Muscle of leg (tissue), 16 donors: ENCODE measurements at places on chromosomes 2 and 18. TPM values are rescaled to one million over a fixed set of nuclear protein-coding genes. Genes with fewer than 3 reads are reported as not detected.
A peak's percentile ranks its signal among the peaks of the same experiment; 100 is the strongest.

GRCh38 chr2:136362676-136363390 lies 244.9 kb upstream of the CXCR4 start:
- no peak for DNase-seq
- H3K36me3 ChIP-seq = no peaks in the 10 kb centered on the region
- H3K4me3 ChIP-seq = no peak overlapping the region
- no peak overlapping the region for H3K27ac ChIP-seq
- H3K4me1 ChIP-seq = no peaks in the 10 kb centered on the region
- peaks cover 2% of the 10 kb centered on the region for H3K27me3 ChIP-seq

The ZBTB7C gene
- 3.2 TPM for total RNA-seq

The CROCC2 gene
- 0.04 TPM for total RNA-seq

The PCARE gene
- 0.09 TPM for total RNA-seq

DNA sequence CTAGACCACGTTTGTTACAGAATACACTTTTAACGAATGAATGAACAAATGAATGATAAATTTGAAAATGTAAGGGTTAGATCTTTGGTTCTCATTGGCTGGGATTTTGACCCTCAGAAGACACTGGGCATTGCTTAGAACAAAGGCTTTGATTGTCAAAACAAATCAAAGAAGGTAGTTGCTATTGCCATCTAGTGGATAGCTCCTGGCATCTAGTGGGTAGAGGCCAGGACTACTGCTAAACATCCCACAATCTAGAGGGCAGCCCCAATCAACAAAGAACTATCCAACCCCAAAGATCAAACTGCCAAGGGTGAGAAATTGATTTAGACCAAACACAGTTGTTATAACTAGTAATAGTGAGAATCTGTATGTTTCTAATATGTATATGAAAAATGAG lies 552.3 kb downstream of the KCNJ3 start:
- H3K4me3 ChIP-seq = no peak overlapping the region
- no peak overlapping the region for H3K27ac ChIP-seq
- DNase-seq = peak; percentile 4
- no peaks in the 10 kb centered on the region for H3K36me3 ChIP-seq

The NT5C1B gene
- not detected for total RNA-seq

GRCh38 chr2:191122638-191123294 lies 28.0 kb downstream of the STAT4 start:
- H3K27ac ChIP-seq = no peak overlapping the region
- no peaks in the 10 kb centered on the region for H3K4me1 ChIP-seq
- H3K27me3 ChIP-seq = no peaks in the 10 kb centered on the region
- no peaks in the 10 kb centered on the region for H3K36me3 ChIP-seq

DNA sequence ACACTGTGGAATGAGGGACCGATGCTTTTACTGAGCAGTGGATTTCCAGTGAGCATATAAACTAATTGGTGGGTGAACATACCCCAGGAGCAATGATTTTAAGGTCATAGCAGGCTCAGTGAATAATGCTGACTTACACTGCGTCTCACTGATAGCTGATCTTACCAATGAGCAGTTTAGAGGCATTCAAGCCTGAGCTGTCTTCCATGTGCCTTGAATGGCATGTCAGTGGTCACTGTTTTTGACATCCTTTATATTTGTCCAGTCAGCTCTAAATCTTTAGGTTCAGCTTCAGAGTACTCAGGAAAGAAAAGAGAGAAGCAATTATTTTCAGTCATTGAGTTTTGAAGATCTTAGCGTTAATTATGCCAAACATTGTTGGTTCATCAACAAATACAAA lies 88.3 kb downstream of the CAMKMT start:
- H3K4me1 ChIP-seq = no peaks in the 10 kb centered on the region
- no peaks in the 10 kb centered on the region for H3K27me3 ChIP-seq
- H3K4me3 ChIP-seq = no peak overlapping the region
- DNase-seq = no peak
- no peaks in the 10 kb centered on the region for H3K36me3 ChIP-seq
- H3K27ac ChIP-seq = no peak overlapping the region

The SAG gene
- 0.18 TPM for total RNA-seq

The FAM237A gene
- total RNA-seq = not detected

GRCh38 chr18:58058720-58059119 lies 14.7 kb downstream of the NEDD4L start:
- H3K4me1 ChIP-seq = peaks cover 6% of the 10 kb centered on the region
- no peak for DNase-seq
- no peaks in the 10 kb centered on the region for H3K36me3 ChIP-seq
- no peaks in the 10 kb centered on the region for H3K27me3 ChIP-seq

The UGT1A5 gene
- total RNA-seq = not detected

The ZSWIM2 gene
- total RNA-seq = not detected

DNA sequence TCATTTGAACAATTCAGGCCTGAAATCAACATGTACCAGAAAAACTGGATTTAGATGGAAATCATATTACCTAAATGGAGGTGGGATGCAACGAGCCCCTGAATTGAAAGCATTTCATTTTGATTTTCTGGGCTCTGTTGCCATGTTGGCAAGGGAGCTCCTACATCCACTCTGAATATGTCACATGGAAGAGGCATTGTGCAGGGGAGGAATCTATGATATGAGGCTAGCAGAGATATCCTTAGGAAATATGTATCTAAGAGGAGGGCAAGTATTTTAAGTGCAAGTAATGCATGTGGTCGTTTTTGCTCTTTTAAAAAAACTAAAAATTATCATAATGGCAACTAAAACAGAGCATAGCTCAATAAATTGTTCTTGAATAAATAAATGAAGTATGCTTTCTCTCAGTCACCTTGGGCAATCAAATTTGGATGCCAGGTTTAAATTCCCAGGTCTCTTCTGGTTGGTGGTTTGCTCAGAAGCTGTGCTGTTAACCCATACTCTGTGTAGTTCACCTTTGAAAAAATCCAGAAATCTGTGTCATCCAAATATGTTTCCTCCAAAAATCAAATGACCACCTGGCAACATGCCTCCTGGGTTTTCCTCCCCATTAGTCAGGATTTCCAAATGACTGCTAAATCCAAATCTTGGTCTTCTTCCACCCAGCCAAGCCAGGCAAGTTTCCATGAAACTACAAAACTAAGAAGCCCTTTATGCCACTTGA lies 6.5 kb upstream of the LGALSL start:
- H3K4me1 ChIP-seq = no peaks in the 10 kb centered on the region
- H3K27ac ChIP-seq = no peak overlapping the region
- no peak overlapping the region for H3K4me3 ChIP-seq
- DNase-seq = no peak
- no peaks in the 10 kb centered on the region for H3K36me3 ChIP-seq

DNA sequence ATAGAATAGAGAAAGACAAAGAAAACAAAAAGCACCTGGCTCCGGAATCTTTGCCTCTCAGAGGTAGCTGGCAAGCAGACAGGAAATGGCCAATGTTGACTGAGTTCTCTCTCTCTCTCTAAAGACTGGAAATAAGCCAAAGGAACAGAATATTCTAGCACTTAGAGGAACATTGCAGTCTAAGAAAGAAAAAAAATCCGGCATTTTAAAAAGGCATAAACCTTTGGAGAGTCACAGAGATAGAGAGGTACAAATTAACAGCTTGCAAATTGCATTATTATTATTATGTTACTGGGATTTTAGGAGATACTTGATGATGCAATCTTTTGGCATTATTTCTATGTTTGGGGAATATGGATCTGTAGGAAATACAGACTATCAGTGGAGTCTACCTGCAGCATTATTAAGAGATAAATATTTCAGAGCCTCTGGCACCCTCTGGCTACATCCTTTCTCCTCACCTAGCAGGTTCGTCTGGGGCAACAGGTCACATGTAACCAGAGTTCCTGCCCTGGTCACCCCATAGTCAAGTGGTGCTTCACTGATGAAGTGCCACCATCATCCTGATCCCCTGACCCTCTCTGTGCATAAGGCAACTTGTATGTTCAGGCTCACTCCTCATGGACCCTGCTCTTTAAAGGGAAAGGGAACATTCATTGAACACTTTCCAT lies 318.9 kb upstream of the ACVR2A start:
- H3K4me1 ChIP-seq = no peaks in the 10 kb centered on the region
- no peak overlapping the region for H3K4me3 ChIP-seq
- no peak overlapping the region for H3K27ac ChIP-seq
- no peak for DNase-seq

DNA sequence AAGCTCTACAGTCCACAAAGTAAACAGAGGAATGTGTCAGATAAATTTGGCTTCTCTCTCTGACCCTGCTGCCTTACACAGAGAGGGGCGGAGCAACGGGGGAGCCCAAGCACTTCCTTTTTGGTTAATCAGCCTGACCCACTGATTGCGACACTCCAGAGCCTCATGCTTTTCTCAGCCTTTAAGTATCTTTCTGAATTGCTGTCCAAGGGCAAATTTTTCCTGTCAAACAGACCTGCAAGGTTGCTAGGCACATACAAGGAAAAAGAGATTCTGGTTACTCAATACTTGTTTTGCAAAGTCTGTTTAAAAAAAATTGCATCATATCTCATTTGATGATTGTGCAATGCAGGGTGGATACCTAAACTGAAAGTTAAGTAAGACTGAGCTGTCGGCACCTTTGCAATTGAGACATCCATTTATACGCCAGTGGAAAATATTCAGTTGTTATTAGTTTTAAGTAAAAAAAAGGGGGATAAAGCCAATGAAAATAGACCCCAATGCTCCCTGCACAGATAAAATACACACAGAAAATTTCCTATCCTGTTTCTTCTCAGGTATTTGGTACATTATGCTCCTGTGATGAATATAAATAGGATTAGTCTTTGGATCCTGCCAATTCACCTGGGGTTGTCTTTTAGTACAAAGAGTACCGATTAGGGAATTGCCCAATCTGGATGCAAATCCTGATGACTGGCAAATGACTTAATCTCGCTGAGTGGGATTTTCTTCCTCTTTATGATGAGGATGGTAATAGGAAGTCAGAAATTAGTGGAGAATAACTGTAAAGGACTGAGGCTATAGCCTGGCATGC lies 260.2 kb upstream of the TRIB2 start:
- H3K27ac ChIP-seq = no peak overlapping the region
- H3K4me1 ChIP-seq = peaks cover 4% of the 10 kb centered on the region
- H3K4me3 ChIP-seq = no peak overlapping the region
- no peaks in the 10 kb centered on the region for H3K36me3 ChIP-seq

DNA sequence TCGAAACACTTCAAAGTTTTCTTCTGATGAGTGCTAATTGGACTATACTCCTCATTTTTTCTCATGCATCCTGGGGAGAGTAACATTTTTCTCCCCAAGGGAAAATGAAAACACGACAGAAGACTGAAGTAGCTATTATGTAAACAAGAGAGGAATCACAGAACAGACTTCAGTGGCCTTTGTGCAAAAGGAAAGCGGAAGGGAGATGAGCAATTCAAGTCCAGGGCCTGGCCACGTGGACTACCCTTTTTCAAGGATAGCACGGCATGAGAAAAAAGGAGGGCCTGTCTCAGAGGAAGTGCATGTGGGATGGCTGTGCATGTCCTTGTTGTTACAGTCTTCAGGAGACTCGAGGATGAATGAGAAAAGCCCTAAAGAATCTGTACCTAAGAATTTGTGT lies 43.8 kb upstream of the KCNE4 start:
- DNase-seq = no peak
- no peaks in the 10 kb centered on the region for H3K4me1 ChIP-seq
- no peak overlapping the region for H3K27ac ChIP-seq
- no peaks in the 10 kb centered on the region for H3K27me3 ChIP-seq

The DUSP19 gene
- 2.7 TPM for total RNA-seq

DNA sequence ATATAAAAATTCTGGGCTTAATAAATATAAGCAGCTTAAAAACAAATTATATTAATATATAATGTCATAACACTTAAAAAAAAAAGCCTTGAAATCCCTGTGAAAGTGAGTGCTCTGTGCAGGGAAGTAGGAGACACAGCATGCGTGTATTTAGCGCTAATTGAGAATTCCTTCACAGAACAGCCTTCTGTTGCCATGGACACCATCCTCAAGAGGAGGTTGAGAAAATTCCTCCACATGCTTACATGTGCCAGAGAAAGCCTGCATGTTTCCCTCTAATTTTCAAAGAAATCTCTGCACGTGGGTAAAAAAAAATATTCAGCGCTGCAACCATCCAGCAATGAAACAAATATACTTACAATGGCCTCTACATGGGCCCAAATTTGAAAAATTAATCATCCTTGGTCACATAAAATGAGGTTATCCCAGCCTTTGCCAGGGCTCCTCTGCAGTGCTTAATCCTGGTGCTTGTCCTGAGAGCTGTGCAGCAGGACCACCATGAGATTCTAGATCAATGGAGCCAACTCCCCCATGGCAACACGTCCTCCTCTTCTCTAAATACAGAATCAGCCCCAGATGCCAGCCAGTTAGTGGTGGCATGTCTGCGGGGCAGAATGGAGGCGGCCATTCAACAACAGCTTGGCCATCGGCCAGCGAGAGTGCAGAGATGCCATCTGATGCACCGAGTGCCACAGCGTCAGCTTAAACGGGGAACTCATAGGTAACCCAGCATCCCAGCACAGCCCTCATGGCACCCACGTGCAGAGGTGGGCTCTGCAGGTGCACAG lies 228.0 kb downstream of the MYT1L start:
- H3K27ac ChIP-seq = no peak overlapping the region
- H3K36me3 ChIP-seq = no peaks in the 10 kb centered on the region
- H3K4me3 ChIP-seq = no peak overlapping the region
- peaks cover 2% of the 10 kb centered on the region for H3K27me3 ChIP-seq
- H3K4me1 ChIP-seq = peaks cover 17% of the 10 kb centered on the region

GRCh38 chr18:11808001-11808855 lies 43.0 kb upstream of the CHMP1B start:
- H3K27ac ChIP-seq = no peak overlapping the region
- no peaks in the 10 kb centered on the region for H3K4me1 ChIP-seq
- no peak overlapping the region for H3K4me3 ChIP-seq
- peak; percentile 14 for DNase-seq
- no peaks in the 10 kb centered on the region for H3K27me3 ChIP-seq
- no peaks in the 10 kb centered on the region for H3K36me3 ChIP-seq

DNA sequence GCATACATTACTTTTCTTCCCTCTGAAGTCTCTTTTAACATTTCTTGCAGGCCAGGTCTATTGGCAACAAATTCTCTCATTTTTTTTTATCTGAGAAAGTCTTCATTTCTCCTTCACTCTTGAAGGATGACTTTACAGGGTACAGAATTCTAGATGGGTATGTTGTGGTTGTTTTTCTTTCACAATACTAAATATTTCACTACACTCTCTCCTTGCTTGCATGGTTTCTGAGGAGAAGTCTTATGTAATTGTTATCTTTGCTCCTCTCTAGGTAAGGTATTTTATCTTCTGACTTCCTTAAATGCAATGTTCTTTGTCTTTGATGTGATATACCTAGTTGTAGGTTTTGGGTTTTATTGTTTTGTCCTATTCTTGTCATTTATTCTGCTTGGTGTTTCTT lies 371.1 kb downstream of the FIGN start:
- H3K27me3 ChIP-seq = no peaks in the 10 kb centered on the region
- no peak overlapping the region for H3K27ac ChIP-seq
- no peaks in the 10 kb centered on the region for H3K4me1 ChIP-seq
- no peak overlapping the region for H3K4me3 ChIP-seq
- H3K36me3 ChIP-seq = no peaks in the 10 kb centered on the region
- no peak for DNase-seq

DNA sequence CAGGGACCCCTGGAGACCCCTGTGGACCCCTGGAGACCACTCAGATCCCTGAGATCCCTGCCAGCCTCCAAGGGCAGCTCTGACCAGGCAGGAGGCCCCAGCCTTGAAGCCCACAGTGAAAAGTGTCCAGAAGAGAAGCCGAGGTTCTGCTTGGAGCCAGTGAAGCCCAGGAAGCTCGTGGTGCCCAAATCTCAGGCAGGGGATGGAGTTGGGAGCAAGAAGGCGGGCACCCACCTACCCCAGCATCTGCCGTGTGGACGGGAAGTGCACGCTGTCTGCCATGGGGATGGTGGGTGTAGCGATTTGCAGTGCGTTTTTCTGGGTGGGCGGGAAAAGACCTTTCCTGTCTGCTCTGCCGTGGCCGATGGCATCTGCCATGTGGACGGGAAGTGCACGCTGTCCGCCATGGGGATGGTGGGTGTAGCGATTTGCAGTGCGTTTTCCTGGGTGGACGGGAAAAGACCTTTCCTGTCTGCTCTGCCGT lies 120.6 kb upstream of the CTDP1 start:
- no peak for DNase-seq
- H3K27me3 ChIP-seq = peaks cover 18% of the 10 kb centered on the region
